ENCODE measurements at places on chromosomes 1 and 21. TPM values are rescaled to one million over a fixed set of nuclear protein-coding genes. Genes with fewer than 3 reads are reported as not detected.

Gene NBPF11
- total RNA-seq, result 11.5 TPM

Gene NDC1
- 8.0 TPM for total RNA-seq

Gene B3GALT5
- total RNA-seq, result not detected

Gene PRAMEF18
- not detected for total RNA-seq

Gene ABCG1
- total RNA-seq, result 44.2 TPM

Gene GALE
- total RNA-seq, result 15.8 TPM

Gene KAZN
- total RNA-seq, result 37.2 TPM

Gene VN1R5
- not detected for total RNA-seq

Gene FAM110D
- total RNA-seq, result 11.8 TPM

Gene SPRR2A
- total RNA-seq, result 0.67 TPM

Gene PLD5
- 0.27 TPM for total RNA-seq

Gene OR2L3
- total RNA-seq, result 0.13 TPM

Gene CYB561D1
- 7.6 TPM for total RNA-seq

Gene STUM
- 7.8 TPM for total RNA-seq

Gene CDCA8
- total RNA-seq, result 0.85 TPM

Gene ABCD3
- total RNA-seq, result 65.7 TPM

Gene TCHHL1
- not detected for total RNA-seq

Gene RGS8
- total RNA-seq, result 0.13 TPM

Gene FH
- total RNA-seq, result 37.6 TPM

Gene HECTD3
- 37.6 TPM for total RNA-seq

Gene TRIM67
- total RNA-seq, result 0.04 TPM

Gene KRTAP10-2
- total RNA-seq, result not detected

Gene PGBD5
- total RNA-seq, result 6.6 TPM
